Naive thymus-derived CD4-positive, alpha-beta T cell (primary cell): ENCODE measurements at places on chromosomes 4 and X. TPM values are rescaled to one million over a fixed set of nuclear protein-coding genes. Genes with fewer than 3 reads are reported as not detected.

SLC9B1 gene
- total RNA-seq = 1.4 TPM

DNA sequence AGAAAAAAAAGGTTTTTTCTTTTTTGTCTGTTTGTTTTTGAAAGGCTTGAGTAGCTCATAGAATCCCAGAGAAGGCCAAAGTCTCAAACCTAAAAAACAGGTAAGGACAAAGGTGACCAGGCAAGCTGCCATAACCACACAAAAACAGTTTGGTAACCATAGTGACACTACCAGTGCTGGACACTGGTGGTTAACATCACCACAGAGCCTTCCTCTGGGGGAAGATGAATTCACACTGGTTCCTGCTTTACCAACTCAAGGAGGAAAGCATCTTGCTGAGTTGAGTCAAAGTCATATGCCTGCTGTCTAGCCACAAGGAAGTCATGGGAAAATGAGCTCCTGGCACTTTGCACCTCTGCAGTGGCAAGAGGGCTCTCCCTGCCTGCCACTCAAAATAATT is 32.5 kb downstream of the IDS start:
- no peak overlapping the region for H3K27ac ChIP-seq
- H3K27me3 ChIP-seq = no peaks in the 10 kb centered on the region
- H3K36me3 ChIP-seq = no peaks in the 10 kb centered on the region
- no peak overlapping the region for H3K4me3 ChIP-seq
- no peak for DNase-seq
- no peaks in the 10 kb centered on the region for H3K4me1 ChIP-seq

- H3K27ac ChIP-seq = no peak overlapping the region
- DNase-seq = no peak
- H3K4me1 ChIP-seq = no peaks in the 10 kb centered on the region
- no peaks in the 10 kb centered on the region for H3K36me3 ChIP-seq
Measured at GRCh38 chr4:39616651-39617050, 22.0 kb downstream of the SMIM14 start.

DNA sequence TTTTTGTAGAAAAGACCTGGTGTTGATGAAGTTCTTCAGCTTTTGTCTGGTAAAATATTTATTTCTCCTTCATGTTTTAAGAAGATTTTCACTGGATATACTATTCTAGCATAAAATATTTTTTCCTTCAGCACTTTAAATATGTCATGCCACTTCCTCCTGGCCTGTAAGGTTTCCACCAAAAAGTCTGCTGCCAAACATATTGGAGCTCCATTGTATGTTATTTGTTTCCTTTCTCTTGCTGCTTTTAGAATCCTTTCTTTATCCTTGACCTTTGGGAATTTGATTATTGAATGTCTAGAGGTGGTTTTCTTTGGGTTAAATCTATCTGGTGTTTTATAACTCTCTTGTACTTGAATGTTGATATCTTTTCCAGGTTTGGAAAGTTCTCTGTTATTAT is 35.6 kb upstream of the NMU start:
- no peaks in the 10 kb centered on the region for H3K4me1 ChIP-seq
- H3K4me3 ChIP-seq = no peak overlapping the region
- no peaks in the 10 kb centered on the region for H3K36me3 ChIP-seq
- no peak for DNase-seq
- no peaks in the 10 kb centered on the region for H3K27me3 ChIP-seq

DNA sequence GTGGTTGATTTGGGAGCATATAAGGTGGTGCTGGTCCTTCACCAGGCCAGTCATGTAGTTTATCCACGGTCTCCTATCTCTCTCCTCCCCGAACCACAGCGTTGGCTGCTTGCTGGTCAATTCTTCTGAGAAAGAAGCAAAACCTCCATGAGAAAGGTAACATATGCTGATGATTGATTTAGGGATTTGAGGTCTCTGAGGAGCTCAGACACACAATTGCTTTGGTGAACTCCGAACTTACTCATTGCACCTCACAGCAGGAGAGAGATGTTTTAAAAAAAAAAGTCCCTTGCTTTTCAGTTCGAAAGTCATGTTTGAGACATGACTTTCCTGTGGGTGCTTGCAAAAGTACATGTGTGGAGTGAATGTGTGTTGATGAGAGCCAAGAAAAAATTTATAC is 100.2 kb downstream of the TSPAN7 start:
- no peak for DNase-seq
- no peak overlapping the region for H3K27ac ChIP-seq
- no peaks in the 10 kb centered on the region for H3K36me3 ChIP-seq
- H3K27me3 ChIP-seq = no peaks in the 10 kb centered on the region

- no peaks in the 10 kb centered on the region for H3K4me1 ChIP-seq
- no peak overlapping the region for H3K4me3 ChIP-seq
- DNase-seq = no peak
- no peak overlapping the region for H3K27ac ChIP-seq
- no peaks in the 10 kb centered on the region for H3K27me3 ChIP-seq
Measured at GRCh38 chrX:126395909-126396308, 156.7 kb downstream of the DCAF12L1 start.
